ENCODE measurements at places on chromosomes 1 and 21.

DNA sequence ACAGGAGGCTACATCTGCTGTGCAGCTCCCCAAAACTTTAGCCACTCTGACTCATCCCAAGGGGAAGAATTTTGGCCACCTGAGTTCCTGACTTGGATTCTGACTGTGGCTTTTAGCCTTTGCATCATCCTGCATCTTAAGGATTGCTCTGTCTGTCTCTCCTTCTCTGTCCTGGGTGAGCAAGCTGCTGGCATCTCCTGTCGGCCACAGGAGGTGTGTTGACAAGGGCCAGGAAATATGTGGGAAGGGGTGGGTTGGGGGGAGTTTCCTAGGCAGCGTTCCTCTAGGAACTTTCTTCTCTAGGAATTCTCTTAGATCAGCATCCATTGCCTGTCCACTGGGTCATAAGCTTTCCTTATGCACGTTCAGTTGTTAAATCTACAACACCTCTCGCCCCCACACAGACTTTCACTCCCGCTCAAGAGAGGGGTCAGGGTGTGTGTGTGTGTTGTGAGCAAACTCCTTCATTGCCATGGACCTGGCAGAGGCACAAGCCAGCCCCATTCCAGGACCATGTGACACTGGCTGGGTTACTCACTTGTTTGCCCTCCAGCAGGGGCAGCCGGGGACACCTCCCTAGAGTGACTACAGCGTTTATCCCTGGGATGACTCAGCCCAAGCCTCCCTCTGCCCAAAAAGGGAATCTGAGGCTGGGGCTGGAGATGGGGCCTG is 145.0 kb upstream of the DUSP10 start:
- no peak for DNase-seq

DNA sequence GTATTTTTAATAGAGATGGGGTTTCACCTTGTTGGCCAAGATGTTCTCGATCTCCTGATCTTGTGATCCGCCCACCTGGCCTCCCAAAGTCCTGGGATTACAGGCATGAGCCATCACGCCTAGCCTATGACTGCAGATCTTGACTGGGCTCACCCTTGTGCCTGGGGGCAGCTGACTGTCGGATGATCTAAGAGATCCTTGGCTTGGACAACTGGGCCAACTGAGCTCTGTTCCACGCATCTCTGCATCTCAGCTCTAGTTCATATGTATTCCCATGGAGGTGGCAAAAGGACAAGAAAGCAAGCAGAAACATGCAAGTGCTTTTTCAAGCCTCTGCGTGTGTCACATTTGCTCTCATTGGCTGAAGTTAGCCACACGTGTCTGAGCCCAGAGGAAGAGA is 75.8 kb upstream of the SELENON start:
- DNase-seq: no peak

DNA sequence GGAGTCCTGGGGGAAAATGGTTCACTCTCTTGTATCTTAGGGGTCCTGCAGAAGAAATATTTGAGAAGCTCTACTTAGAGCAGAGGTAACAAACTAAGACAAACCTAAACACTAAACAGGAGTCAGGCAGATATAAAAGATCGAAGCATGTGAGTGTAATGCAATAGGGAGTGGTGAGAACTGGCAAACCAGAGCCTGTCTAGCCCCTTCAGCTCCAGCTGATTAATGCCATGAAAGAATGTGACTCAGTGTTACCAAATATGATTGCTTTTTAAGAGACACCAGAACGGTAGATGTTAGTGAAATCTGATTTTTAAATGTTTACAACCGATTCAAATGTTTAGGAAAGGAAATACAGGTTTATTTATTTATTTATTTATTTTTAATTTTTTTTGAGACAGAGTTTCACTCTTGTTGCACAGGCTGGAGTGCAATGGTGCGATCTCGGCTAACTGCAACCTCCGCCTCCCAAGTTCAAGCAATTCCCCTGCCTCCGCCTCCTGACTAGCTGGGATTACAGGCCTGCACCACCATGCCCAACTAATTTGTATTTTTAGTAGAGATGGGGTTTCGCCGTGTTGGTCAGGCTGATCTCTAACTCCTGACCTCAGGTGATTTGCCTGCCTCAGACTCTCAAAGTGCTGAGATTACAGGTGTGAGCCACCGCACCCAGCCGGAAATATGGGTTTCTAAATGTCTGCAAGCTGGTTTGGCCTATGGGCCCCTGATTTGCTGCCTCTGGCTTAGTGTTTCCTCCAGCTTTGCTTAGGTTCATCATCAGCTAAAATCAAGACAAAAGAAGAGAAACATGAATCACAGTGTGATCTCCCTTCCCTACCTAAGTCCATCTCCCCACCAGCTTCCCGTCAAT is 12.2 kb downstream of the TXNIP start:
- DNase-seq: no peak

DNA sequence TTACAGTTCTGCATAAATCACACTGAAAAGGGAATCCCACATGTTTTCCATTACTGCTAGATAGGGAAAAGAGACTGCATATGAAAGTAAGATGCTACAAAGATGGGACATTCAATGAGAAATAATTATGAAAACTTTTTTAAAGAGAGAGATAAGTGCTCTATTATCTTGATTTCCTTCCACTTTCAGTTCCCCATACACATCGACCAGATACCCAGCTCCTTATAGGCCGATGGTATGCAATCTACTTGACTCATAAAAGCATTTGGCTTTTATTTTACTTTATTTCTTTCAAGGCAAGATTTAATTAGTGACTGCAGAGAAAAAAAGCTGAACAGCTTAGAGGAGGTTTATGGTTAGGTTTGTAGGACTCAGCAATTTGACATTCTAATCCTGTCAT is 13.1 kb downstream of the BRINP2 start:
- no peak for DNase-seq

DNA sequence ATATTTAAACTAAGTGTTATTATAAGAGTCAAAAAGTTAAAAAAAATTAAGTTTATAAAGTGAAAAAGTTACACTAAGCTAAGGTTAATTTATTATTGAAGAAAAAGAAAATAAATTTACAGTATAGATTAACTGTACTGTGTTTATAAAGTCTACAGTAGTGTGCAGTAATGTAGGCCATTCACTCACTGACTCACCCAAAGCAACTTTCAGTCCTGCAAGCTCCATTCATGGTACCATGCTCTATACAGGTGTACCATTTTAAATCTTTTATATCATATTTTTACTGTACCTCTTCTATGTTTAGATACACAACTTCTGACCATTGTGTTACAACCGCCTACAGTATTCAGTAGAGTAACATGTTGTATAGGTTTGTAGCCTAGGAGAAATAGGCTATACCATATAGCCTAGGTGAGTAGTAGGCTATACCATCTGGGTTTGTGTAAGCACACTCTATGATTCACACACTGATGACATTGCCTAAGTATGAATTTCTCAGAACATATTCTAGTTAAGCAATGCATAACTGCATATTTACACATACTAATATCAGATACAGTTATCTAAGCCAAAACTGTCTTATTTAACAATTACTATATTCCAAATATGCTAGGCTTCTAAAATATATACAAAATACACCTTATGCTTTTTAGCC is 80.6 kb upstream of the GFI1 start:
- no peak for DNase-seq

- DNase-seq: no peak
These were observed 26.9 kb downstream of the PTGS2 start for GRCh38 chr1:186653312-186653711.

DNA sequence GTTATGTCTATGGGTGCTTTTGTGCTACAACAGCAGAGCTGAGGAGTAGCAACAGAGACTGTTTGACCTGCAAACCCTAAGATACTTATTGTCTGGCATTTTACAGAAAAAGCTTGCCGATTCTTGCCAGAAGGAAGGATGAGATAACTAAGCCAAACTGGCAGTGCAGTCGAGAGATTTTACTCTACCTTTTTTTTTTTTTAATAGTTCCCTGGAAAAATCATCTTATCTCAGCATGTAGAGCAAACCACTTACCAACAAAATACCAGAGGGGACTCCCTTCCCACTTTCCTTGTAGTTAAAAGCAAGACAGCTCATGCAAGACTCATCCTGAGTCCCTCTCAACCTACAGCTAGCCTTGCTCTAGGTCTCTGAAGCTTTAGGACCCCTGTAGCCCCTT is 132.9 kb downstream of the SYT2 start:
- DNase-seq: no peak

- DNase-seq: no peak
These were observed 66.0 kb downstream of the RGS21 start for GRCh38 chr1:192382758-192383157.

GRCh38 chr1:223421025-223421424 is 27.8 kb downstream of the CCDC185 start:
- DNase-seq: no peak

DNA sequence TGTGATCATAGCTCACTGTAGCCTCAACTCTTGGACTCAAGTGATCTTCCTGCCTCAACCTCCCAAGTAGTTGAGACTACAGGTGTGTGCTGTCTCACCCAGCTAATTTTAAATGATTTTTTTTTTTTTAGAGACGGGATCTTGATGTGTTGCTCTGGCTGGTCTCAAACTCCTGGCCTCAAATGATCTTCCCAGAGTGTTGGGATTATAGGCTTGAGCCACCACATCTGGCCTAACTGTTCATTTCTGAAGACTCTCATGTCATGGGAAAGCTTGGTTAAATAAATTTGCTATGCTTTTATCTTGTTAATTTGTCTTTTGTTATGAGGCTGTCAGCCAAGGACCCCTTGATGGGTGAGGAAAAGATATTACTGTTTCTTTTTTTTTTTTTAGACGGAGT is 134.0 kb downstream of the MIS18A start:
- DNase-seq: no peak

Measured in activated T-helper 1 cell treated with Interleukin-2 at 50 U/mL for 16 hours (primary cell).